Endodermal cell (in vitro differentiated cells): ENCODE measurements at places on chromosomes 16 and 17.

DNA sequence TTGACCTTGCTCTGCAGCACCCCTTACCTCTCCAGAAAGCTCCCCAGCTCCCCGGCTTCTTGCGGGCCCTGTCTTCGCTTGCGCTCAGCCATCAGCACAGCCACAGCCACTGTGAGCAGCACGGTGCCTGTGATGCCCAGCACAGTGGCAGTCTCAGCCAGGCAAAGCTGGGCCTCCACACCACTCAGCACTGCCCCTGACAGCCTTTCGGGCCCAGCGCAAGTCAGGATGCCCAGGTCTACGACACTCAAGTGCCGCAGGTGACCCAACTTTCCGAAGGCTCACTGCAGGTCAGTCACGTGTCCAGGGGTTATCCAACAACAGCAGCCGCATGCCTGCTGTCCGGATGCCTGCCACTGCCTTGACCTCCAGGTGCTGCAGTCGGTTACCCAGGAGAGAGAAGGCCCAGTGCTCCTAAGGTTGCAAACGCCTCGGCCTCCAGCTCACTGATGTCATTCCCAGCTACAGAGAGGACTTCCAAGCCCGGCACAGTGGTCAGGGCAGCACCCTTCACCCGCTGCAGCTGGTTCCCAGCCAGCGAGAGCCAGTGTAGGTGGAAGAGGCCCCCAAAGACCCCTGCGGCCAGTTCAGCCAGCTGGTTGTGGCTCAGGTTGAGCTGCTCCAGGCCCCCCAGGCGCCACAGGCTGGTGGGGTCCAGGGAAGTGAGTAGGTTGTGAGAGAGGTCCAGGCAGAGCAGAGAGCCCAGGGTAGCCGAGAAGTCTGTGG, 8.9 kb upstream of the TMEM101 start:
- no peak for DNase-seq

DNA sequence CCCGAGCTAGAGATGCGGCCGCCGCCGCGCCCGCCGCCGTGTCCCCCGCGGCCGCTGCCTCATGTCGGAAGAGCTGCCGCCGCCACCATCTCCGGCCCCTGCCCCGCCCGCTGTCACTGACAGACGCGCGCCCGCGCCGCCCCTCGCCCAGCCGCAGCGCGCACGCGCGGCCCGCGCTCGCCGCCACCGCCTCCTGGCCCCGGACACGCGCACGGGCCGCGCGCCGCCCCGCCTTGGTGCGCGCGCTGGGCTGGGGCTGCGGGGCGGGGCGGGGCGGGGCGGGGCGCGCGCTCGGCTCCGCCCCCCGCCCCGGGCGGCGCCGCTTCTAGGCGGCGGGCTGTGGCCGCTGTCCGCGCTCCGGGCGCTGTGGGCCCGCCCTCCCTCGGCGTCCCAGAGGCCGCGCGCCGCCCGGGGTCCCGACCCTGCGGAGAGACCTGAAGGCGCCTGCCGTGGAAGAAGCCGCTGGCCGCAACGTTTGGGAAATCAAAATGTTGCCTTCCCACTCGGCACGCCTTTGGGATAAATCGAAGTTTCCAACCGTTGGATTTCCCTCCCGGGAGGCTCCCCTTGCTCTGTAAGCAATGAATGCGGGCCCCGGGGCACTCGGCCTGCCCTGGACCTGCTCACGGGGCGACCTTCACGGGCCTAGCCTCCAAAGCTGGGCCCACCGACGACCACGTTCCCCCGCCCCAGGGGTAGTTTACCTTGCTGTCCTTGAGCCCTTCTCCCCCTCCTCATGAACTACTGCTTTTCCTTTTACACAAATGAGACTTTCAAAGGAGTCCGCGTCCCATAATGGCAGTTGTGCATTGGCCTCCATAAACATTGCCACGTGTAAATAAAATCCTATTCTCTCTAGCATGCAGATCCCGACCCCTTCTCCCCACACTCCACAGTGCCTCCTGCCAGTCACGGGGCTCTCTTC, at the start of gene ADCY9:
TSS of gene ADCY9 (minus strand) at position 118 of the 925 bp plus-strand sequence. CDS start 1,000 bp downstream, outside the sequence.
- DNase-seq, result peak; percentile 89

- no peak for DNase-seq
Observed at GRCh38 chr17:33266116-33266515, 27.0 kb downstream of the ASIC2 start.

- no peak for DNase-seq
Observed at GRCh38 chr16:69812688-69813014, 50.5 kb downstream of the WWP2 start.

- no peak for DNase-seq
Observed at GRCh38 chr16:12063004-12063395, 86.5 kb downstream of the SNX29 start.

GRCh38 chr16:24497440-24497839, 41.9 kb upstream of the RBBP6 start:
- DNase-seq, result peak; percentile 78

DNA sequence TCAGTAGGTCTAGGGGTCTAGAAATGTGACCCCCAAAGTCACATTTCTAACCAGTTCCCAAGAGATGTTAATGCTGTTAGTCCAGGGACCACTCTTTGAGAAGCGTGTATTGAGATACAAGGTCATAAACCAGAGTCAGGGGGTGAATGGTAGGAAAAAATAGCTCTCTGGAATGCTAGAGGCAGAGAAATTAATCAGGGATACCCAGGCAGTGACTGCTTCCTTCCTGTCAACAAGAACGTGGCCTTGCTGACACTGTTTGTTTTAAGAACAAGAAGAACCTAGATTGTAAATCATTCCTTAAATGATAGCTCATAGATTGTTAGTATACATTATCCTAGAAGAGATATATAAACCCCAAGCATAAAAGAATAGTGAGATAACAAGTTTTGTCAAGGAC, 43.8 kb downstream of the PITPNM3 start:
- DNase-seq, result peak; percentile 10

DNA sequence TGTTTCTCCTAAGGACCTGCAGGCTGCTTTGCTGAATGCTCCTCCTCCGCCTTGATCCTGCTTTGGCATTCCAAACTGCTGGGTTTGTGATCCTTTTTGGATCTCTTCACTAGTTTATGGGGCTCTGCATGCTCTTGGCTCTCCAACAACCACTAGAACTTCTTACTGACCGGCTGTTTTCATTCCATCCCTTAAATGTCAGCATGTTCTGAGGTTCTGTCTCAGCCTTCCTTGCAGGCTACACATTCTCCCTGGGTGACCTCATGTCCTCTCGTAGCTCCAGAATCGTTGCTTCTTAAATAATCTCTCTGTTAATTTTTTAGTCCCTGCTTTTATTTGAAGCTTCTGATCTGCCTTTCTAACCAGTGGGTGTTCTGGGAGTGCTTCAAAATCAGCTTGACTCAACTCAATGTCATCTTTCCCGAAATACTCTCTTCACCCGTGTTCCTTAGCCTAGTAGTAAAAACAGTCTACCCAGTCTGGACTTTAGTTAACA, 119.0 kb upstream of the HS3ST2 start:
- DNase-seq, result no peak

GRCh38 chr16:7303052-7303610, 29.5 kb upstream of the RBFOX1 start:
- peak; percentile 78 for DNase-seq

GRCh38 chr17:57114085-57114673, 29.1 kb downstream of the AKAP1 start:
- DNase-seq, result peak; percentile 97

DNA sequence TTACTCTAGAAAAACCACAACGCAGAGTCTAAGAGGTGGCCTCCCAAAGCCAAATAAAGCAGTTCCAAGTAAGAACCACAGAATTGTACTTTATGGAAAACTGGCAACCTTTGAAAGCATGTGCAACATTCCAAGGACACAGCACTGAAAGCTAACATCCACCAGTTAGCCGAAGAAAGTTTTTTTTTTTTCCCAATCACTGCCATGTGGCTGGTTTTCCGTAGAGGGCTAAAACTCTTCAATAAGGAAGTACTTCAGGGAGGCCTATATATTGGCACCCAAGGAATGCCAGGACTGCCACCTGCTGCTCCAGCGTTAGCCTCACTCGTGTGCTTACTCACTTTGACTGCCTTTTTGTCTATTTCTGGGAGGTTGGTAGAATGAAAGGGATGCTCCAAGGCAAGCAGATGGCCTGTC, 25.2 kb downstream of the CEP95 start:
- no peak for DNase-seq

DNA sequence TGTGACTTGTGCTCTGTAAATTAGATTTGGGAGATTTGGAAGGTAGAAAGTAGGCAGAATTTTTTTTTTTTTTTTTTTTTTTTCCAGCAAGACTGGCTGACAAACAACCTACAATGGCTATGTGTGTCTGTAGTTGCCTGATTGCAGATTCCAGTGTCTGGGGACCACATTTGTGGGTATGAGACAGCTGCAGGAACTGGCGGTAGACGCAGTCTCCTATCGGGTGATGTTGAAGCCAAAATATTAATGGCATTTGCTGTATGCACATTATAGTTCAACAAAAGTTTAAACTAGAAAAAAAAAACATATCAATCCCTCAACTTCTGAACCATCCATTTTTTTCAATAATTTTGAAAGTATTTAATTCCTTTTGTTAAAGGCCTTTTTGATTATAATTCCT, 665.2 kb downstream of the TOX3 start:
- no peak for DNase-seq
